CD8-positive, alpha-beta T cell (primary cell): ENCODE measurements at places on chromosomes 6 and 20.

DNA sequence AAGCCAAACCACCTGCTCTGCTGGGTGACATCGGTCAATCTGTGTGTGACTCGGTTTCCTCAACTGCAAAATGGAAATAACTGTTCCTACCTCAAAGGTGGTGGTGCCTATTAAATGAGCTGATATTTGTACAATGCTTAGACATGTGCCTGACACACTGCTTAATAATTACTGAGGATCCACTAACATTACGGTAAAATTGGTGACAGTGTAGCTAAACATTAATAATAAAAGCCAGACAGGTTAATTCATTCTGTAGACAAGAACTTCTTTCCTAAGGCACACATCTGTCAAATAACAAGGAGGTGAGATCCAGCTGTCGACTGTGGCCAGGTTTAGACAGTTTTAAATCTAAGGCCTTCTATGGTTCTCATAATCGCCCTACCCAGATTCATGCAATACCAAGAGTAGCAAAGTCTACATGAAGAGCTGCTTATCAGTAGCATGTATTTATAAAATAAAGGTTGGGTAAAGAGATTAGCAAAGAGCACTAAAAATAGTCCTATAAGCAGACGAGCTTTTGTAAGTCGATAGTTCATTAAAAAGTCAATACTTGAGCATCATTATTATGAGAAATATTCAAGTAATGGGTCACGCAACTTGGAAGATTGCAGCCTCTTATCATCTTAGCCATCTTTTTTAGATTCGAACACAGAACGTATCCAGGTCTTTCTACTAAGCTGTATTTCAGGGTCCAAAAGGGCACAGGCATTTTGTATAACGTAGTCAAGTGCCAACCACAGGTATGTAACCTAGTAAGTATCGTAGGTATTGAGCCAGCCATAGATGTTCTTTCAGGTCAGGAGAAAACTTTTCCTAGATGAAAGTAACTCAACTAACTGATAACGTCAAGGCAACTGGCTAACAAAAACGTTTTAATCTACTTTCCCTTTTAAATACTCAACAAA lies 3.2 kb downstream of the CNKSR3 start:
- no peak for DNase-seq

DNA sequence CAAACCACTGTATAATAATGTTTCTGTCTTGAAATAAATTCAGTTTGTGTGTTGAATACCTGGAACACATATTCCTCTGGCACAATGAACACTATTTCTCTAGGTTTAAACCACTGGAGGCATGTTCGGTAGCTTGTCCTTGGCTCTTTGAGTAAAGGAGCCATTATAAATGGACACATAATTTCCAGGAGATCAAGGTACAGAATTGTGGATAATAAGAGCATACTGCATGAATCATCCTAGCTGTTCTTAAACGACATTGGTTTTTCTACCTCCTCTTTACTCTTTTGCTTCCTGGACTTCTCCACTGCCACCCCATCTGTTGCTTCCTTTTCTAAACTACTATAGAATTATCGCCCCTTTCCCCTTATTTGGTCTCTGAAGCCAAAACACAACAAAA lies 1.2 kb downstream of the CENPW start:
- no peak for DNase-seq

DNA sequence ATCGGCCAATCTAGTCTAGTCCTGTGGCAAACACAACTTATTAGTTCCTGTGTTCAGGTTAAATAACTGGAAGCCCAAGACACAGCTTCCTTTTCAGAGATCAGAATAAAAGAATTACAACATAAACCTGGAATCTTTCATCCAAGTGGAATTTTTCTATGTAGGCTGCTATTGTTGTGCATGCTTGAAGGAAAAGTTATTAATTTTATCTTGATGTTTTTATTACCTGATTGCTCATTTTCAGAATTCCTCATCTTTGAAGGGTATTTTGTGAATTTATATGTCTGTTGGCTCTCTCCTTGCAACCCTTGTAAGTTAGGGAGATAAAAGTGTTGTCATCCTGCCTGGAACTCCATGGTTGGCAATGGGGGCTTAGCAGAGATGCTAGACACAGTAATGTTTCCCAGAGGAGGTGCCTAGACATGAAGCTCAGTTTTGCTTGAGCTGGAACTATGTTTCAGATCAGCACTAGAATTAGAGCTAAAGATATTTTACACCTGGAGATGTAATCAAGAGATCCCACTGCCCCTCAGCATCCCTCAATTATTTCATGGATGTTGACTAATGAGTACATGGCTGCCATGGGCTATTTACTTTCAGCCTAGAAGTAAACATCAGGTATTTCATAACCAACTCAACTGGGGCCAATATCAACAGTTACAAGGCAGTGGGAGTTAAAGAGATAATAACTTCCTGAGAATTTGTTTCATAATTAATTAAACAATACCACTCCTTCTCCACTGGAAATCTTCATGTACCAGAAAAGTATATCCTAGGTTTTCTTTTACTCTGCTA lies 367.0 kb upstream of the MARCKS start:
- no peak for DNase-seq

GRCh38 chr6:52059821-52060220 lies 27.6 kb downstream of the PKHD1 start:
- DNase-seq, result no peak

DNA sequence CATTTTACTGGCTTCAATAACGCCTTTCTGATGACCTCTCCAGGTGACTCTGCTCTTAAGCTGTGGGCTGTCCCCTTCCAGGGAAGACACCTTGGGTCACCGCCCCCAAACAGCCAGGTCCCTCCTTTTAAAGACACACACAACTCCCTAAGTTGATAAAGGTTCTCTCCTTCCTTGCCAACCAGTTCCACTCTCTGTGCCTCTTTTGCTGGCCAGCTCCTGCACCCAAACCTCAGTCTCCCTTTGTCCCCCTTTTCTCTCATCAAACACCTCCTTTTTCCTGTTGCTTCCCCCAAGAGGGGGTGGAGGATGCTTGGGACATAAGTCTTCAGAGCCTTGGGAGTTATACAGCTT lies 1.0 kb downstream of the NCOA6 start:
- DNase-seq, result peak; percentile 82

- DNase-seq, result no peak
Observed at GRCh38 chr6:95545686-95546085, 31.6 kb upstream of the MANEA start.

GRCh38 chr20:35891375-35891774 lies 62.9 kb downstream of the SCAND1 start:
- DNase-seq, result no peak

DNA sequence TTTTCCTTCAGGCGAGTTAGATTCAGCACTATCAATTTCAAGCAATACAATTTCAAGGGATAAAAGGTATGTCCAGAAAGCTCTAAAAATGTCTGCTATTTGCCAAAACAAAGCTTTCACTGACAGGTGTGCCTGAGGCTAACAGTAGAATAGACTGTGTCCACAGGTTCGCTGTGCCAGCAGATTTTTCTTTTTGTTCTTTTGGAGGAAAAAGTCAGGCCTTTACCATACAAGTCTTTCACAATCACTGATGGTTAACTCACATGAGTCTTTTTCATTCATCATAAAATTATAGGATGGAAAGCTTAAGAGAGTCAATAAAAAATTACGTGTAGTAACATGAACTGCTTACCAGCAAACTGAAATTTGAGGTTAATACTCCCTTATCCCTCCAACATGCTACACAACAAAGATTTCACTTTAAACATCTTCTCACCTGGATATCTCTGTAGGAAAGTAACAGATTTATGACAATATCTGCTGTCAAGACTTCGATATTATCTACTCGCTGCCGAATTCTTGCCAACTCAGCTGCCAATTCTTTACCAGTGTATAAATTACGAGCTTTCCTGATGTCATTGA lies 95.4 kb downstream of the MAP3K5 start:
- no peak for DNase-seq

- no peak for DNase-seq
Observed at GRCh38 chr6:2147766-2148448, 97.5 kb downstream of the GMDS start.

GRCh38 chr20:31866221-31866620 lies 4.1 kb downstream of the DUSP15 start:
- DNase-seq, result no peak

GRCh38 chr6:141874930-141875602 lies 257.7 kb upstream of the GJE1 start:
- DNase-seq, result no peak
